ENCODE measurements at places on chromosomes 5 and 9.

- no peak for DNase-seq
Observed at GRCh38 chr5:141870871-141871270, 7.3 kb downstream of the PCDH1 start.

GRCh38 chr5:150577378-150578139 is 62.9 kb upstream of the SYNPO start:
- DNase-seq = no peak

GRCh38 chr9:15142878-15143534 is 164.0 kb downstream of the TTC39B start:
- no peak for DNase-seq

DNA sequence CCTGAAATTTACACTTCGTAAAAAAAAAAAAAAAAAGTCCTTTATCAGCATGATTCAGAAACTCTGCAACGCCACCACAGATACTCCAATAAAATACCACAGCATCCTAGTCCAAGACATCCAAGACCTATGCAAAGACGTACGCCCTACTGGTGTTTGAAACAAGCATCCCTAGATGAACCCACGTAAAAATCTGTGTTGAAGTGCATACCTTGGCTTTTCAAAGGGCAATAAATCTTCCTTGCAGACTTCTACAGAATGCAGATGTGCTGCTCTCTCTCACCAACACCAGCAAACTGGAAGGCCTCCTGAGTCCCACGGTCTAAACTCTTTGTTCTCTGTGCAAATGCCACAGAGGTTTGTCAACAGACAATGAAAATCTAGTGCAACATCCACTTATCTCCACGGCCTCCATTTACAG is 38.8 kb downstream of the MYO10 start:
- no peak for DNase-seq

DNA sequence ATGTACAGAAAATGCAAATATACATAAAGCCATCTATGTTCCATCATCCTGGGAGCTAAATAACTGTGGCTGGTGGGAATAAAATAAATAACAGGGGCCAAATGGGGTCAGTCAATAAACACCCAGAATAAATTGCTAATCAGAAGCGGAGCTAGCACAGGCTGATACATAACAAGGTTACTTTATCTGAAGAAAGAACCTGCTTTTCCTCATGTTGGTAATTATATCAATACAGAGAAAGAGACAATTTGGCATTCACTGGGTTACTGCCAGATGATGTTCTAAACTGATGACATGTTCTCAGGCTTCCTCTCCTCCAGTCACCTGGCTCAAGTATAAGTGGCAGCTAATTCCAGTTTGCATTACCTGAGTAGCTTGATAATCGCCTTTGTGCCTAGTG is 144.9 kb upstream of the CD180 start:
- DNase-seq = no peak

GRCh38 chr5:171931163-171931562 is 75.3 kb downstream of the FBXW11 start:
- DNase-seq = no peak

GRCh38 chr9:17656889-17657288 is 78.0 kb downstream of the SH3GL2 start:
- DNase-seq = no peak

- DNase-seq = no peak
Observed at GRCh38 chr5:169122951-169123350, 178.0 kb downstream of the SLIT3 start.

DNA sequence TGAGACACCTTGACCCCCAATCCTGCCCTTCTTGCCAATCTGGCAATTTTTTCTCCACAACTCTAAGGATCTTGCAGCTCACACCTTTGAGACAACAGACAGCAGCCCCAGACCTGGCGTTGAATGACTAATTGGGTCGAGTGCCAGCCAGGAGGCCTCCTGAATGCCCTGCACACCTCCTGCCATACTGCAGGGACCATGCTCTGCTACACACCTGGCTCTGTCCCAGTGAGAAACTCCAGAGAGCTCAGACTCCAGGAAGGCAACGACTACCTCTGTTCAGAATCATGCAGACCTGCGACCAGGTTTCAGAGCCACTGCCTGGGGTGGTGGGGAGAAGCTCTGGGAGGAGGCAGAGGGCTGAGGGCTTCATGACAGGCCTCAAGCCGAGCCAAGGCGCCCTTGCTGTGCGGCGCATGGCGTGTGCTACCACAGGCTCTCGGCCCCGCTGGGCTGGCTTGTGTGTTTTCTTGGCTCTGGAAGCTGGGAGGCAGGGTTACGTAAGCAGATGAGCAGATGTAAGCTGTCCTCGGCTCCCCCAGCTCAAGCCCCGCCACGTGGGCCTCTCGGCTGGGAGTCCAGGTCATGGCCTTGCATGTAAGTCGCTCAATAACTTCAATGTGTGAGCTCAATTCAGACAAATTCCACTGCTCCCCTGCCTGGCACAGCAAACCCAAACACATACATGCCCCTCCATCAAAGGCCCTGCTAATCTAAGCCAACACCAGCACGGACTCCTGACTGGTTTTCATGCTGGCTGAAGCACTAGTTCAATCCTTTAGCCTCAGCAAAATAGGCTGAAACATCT is 27.5 kb downstream of the B4GALT1 start:
- DNase-seq = no peak

- no peak for DNase-seq
Observed at GRCh38 chr9:86022687-86023266, 76.6 kb downstream of the GOLM1 start.

DNA sequence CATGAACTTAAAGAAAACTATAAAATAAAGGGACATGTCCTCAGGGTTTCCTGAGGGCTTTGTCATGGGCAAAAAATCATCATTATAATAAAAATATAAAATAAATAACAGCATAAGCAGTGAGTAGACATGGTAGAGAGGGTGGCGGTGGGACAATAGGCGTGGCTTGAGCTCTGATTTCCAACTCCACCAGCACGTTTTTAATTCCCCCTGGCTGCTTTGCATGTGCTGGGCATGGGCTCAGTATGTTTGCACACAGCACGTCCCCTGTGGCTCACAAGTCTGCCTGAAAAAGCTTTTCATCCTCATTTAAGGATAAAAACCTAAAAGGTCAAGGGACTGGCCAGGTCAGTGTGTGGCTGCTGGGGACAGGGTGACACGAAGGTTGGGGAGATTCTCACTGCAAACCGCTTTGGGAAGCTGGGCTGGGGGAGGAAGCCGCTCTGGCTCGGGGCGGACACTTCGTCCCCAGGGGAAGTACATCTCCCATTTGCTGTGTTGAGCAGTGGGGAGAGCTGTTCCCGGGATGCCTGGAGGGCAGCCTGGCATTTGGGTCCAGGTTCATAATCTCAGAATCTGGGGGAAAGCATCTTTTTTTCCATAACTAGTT is 32.6 kb downstream of the NKX2-5 start:
- no peak for DNase-seq

DNA sequence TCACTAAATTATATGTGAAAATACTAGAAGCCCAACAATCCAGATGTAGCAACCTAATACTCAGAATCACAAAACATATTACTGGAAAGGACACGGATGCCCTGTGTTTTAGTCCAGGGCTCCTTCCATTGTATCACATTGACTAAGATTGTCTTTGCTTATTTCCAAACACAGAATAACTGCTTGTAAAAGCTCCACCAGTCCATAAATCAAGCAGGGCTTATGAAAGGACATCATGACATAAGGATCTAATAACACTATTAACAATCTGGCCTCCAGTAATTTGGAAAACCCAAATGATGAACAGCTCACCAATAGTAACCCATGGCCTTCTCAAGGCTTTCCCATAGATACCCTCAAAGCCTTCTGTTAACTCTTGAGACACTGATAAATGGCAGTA is 39.8 kb downstream of the WDR41 start:
- no peak for DNase-seq

DNA sequence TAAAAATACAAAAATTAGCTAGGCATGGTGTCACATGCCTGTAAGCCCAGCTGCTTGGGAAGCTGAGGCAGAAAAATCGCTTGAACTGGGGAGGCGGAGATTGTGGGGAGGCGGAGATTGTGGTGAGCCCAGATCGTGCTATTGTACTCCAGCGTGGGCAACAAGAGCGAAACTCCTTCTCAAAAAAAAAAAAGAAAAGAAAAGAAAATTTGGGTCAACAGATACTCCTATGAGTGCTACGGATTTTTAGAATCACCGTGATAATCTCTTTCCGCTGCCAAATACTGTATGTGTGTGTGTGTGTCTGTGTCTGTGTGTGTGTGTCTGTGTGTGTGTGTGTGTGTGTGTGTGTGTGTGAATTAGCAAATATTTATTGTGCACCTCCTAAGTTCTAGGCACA is 64.4 kb downstream of the ARRDC3 start:
- no peak for DNase-seq

DNA sequence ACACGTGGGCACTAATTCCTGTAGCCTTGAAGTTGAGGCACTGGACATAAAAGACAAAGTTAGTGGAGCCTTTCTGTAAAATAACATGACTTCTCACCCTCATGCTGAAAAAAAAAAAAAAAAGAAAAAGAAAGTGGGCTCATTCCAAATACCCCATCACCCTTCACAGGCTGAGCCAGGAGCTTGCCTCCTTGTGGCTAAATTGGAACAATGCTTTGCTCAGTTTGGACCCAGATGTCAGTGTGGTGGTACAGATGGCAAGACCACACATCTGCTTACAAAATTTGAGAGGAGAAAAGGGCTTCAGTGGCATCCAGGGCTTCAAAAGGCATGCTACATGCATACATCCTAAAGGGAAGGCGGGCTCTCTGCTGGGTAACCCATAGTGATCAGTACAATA is 342.8 kb downstream of the EBF1 start:
- no peak for DNase-seq

GRCh38 chr9:3509926-3510325 is 15.9 kb downstream of the RFX3 start:
- no peak for DNase-seq

DNA sequence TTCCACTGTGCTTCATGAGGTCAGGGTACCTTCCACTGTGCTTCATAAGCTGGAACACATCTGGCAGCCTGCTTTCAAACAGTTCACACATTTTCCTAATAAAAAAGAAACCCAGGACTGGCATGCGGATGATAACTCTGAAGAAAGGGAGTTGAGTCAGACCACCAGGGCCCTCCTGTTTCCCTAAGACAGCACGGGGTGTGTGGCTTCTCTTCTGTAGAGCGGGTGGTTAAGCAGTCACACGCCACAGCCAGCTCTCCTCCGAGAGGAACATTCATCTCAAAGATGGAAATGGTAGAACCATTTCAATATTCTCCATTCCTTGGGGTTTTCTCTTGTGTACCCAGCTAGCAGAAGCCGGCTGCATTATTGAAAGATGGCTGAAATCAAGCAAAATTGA is 128.1 kb upstream of the LMX1B start:
- no peak for DNase-seq

- DNase-seq = no peak
Observed at GRCh38 chr9:117487555-117488175, 72.8 kb upstream of the ASTN2 start.

- DNase-seq = no peak
Observed at GRCh38 chr5:124660229-124661093, 86.0 kb downstream of the ZNF608 start.

GRCh38 chr5:173035904-173036707 is 20.0 kb upstream of the CREBRF start:
- no peak for DNase-seq

DNA sequence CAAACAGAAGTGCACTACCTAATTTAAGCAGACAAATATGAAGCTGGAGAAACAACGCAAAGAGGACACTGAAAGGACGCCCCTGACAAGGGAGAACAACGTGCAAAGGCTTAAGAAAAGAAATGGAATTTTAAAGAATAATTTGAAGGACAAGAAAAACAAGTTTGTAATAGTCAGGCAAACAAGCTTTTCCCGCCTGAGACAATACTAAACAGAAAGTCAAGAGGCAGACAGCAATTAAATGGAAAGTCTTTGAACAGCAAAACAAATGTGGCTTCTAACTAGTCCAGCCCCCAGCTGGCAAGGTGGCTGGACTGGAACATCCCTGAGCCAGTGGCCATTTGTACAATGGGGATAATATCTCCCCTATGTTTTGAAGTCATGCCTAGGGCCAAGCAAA is 63.3 kb downstream of the SIL1 start:
- no peak for DNase-seq

DNA sequence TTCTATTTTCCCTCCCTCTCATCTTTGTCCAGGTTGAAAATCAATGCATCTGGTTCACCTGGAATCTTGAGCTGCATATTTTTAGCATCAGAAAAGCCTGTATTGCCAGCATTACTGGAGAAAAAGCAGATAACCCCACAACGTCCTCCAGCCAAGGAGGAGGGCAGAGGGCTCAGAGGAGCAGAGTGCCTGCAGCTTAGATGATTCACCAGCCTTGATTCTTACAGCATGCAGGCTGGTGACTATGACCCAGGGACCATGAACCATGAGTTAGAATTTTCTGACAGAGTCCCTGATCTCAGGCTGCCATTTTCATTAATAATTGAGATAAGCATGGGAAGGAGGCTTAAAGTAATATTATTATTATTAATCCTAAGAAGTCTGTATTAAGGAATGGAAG is 278.2 kb downstream of the BRINP1 start:
- DNase-seq = no peak

Data from stimulated activated CD8-positive, alpha-beta memory T cell treated with anti-CD3 and anti-CD28 coated beads, Interleukin-4, amount 100 ng/mL, for 1 hour (primary cell).